Thoracic aorta (tissue), 2 donors: ENCODE measurements at places on chromosomes 2 and 18. TPM values are rescaled to one million over a fixed set of nuclear protein-coding genes. Genes with fewer than 3 reads are reported as not detected.

GRCh38 chr2:240435948-240436682 is 652 bp downstream of the GPC1 start:
- DNase-seq: no peak

DNA sequence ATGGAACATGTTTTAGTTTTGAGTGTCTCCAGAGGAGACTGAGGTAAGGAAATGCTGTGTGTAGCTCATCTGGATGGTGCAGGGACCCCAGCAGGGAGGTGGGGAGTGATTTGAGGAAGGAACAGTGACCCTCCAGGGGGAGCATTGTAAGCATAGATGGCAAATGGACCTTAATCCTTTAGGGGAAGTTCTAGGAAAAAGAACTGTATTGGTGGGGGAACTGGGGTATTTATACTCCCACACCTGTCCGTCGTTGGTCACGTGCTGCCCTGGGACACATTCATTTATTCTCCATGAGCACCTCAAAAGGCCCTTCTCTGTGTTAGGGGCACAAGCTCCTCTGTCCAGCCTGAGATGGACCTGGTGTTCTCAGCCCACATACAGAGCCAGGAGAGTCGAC is 233.9 kb upstream of the HDAC4 start:
- no peak for DNase-seq

- no peak for DNase-seq
Observed at GRCh38 chr2:37342591-37343220, 1.7 kb upstream of the QPCT start.

DNA sequence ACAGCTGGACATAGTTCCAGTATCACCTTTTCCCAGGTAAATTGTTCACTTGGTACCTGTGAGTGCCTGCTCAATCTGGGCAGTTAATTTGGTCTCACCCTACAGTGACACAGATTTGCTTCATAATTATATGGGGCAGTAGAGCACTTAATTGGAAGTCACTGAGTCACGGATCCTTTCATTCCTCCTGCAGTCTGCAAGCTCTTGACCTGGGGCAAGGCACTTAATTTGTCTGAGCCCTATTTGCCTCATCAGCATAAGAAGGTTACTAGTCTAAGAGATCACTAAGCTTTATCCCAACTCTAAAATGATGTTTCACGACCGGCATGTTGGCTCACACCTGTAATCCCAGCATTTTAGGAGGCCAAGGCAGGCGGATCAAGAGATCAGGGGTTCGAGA is 8.9 kb downstream of the FBXO36 start:
- DNase-seq: no peak

GRCh38 chr18:36296650-36297416 is 680 bp upstream of the FHOD3 start:
- DNase-seq: no peak

DNA sequence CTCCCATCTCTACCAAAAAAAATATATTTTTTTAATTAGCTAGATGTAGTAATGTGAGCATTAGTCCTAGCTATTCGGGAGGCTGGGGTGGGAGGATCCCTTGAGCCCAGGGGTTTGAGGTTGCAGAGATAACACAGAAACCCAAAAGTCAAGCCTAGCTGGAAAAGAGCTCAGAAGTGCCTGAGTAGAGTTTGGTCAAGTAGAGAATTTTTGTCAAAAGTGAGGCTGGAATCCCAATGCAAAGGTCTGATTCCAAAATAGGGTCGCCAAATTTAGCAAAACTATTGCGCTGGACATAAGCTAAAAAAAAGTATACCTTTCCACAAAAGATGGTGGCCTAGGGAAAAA is 15.5 kb upstream of the MSH6 start:
- DNase-seq: no peak

DNA sequence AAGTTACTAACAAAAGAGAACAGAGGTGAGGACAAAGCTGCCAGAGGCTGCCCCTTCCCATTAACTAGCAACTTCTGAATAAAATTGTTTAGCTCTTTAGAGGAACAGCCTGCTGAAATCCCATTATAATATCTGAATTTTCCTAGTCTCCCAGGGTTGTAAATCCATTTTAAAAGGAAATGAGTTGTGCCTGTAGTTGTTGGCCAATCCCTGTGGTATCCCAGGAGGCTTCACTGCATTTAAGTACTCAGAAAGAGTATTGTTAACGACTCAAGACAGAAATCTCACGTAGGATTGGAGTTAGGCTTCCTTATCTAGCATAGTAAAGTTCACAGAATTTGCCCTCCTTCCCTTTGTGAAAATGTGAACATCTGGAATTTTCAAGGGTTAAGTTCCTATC is 8.9 kb downstream of the LAPTM4A start:
- no peak for DNase-seq

DNA sequence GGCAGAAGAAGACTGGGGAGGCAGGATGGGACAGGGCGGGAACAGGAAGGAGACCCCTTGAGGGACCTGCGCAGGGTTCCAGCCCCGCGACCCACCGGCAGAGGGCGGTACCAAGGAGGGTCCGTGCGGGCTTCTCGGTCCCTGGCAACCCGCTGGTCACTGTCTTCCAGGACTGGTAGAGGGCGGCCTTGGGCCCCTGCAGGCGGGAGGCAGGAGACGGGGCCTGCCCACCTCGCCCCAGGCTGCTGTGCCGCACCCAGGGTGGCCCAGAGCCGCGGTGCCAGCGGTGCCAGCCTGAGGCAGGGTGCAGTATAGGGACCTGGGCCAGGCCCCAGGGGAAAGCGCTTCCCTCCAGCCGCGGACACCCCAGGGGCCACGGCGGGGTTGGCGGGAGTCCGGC is 34.5 kb downstream of the NEURL3 start:
- no peak for DNase-seq

DNA sequence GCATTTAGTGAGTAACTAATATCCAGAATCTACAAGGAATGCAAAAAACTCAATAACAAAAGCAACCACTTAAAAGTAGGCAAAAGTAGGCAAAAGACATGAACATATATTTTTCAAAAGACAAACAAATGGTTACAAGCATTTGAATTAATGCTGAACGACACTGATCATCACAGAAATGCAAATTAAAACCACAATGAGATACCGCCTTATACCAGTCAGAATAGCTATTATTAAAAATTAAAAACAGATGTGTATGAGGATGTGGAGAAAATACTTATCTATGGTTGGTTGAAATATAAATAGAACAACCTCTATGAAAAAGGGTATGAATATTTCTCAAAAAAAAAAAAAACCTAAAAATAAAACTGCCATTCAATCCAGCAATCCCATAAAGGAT is 51.7 kb downstream of the SNTG2 start:
- DNase-seq: no peak

GRCh38 chr2:122478771-122479170 is 723.3 kb downstream of the TSN start:
- DNase-seq: no peak

- DNase-seq: no peak
Observed at GRCh38 chr2:55430211-55430975, 10.7 kb upstream of the CCDC88A start.

DNA sequence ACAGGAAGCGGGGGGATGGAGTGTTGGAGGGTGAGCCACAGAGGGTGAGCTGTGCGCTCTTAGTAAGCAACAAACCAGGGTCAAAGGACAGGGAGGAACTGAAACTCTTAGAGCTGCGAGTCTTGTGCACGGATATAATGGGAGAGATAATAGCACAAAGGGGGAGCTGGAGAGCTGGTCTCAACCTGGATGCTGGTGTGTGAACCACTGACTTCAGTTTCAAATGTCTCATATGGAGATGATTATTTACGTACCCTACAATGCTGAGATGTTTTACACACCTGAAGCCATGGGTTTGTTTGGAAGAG is 35.9 kb downstream of the PTGR3 start:
- DNase-seq: no peak

- no peak for DNase-seq
Observed at GRCh38 chr2:181456660-181457120, 496 bp upstream of the ITGA4 start.

DNA sequence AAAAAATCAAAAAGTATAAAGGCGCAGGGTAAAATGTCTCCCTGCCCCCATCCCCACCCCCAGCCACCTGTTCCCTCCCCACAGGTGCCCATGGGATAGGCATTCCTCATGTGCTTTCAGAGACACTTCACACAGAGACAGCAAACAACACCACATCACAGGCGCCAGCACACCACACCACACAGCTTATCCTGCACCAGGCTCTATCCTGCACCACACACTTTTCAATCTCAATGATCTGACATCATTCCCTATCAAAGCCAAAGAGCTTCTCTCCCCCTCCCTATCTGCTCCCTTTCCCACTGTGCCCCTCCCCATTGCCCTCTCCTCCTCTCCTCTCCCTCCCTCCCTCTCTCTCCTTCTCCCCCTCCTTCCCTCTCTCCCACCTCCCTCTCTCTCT is 15.5 kb downstream of the FAM178B start:
- DNase-seq: no peak

GRCh38 chr2:101341901-101342624 is 33.6 kb upstream of the RNF149 start:
- DNase-seq: no peak

DNA sequence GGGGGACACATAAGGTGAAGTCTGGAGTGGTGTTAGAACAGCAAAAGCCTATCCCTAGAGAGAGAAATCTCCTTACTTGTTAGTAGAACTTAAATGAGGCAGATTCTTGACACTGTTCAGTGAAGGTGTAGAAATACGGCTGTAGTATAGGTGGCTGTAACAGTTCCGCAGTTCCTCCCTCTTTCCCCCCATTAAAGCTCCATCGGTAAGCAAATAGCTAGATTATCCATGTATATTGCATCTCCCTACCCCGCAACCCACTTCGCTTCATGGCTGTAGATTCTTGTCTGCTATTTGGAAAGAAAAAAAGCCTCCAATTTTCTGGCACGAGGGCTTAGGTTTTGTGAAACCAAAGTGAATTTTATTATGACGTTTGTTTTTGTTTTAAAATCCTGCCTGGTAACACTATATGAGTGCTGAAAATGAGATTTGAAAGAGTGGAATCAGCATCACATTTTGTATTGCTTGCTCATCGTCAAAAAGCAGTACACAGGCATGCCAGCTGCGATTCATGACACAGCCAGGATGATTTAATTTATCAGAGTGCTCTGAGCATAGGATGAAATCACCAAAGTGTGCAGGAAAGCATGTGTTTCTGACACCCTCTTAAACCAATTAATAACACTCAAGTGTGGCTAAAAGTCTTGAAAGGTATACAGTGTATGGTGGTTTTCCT is 1.4 kb downstream of the FAM171B start:
- no peak for DNase-seq

DNA sequence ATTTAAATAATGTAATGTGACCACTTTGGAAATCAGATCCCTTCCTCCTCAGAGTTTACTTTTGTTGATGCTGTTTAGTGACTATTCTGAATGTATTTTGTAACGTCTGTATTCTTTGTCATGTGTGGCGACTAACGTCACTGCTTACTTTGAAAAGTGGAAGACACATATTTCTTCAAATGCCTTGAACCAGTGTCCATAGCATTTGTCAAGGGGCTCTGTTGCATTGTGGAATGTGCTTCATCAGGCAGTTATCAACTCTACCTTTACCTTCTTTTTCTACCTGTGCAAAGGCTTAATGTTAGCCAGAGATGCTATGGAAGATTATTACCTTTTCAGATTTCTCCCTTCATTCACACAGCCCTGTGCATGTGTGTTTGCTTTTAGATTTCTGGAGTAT is 162.4 kb downstream of the ZNF407 start:
- DNase-seq: no peak

DNA sequence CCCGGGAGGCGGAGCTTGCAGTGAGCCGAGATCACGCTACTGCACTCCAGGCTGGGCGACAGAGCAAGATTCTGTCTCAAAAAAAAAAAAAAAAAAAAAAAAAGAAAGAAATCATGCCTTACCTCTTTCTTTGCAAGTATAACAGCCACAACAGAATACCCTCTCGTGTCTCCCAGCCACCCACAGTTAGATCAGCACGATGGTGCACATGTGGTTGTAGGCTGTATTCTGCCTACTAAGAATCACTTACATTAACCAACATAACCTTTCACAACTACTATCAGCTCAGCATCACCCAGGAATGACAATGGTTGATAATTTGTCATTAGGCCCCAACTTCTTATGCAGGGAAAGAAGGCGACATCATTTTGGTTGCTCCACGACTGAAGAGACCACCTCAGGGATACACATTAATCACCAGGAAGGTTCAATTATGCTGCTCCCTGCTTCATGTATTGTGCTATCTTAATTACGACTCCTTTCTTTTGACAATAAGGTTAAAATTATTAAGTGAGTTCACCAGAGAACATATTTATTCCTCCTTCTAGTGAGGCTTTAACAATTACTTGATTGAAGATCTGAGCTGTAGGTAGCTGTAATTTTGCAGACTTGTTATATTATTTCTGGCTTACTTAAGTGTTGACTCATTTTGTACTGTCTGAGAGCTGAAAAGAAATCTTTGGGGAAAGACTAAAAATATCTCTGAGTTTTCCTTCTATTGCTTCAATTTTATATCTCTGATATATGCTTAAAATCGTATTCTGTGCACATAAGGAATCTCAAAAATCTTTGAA is 120.1 kb downstream of the LRP1B start:
- no peak for DNase-seq

DNA sequence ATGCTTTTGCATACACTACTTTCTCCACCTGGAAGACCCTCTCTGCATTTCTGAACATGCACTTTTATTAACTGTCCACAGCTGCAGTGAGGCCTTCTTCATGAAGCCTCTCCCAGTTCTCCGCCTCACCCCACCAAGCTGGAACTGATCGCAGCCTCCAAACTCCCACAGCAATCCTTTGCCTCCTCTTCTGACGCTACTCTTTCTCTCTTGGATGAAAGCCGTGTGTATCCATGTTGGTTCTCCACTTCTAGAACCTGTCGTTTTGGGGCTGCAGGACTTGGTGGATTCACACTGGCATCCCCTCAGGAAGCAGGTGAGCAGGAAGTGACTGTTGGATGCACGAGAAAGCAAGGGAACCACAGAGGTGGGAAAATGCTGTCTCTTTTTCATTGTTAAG is 288.6 kb downstream of the MYCN start:
- DNase-seq: no peak

DNA sequence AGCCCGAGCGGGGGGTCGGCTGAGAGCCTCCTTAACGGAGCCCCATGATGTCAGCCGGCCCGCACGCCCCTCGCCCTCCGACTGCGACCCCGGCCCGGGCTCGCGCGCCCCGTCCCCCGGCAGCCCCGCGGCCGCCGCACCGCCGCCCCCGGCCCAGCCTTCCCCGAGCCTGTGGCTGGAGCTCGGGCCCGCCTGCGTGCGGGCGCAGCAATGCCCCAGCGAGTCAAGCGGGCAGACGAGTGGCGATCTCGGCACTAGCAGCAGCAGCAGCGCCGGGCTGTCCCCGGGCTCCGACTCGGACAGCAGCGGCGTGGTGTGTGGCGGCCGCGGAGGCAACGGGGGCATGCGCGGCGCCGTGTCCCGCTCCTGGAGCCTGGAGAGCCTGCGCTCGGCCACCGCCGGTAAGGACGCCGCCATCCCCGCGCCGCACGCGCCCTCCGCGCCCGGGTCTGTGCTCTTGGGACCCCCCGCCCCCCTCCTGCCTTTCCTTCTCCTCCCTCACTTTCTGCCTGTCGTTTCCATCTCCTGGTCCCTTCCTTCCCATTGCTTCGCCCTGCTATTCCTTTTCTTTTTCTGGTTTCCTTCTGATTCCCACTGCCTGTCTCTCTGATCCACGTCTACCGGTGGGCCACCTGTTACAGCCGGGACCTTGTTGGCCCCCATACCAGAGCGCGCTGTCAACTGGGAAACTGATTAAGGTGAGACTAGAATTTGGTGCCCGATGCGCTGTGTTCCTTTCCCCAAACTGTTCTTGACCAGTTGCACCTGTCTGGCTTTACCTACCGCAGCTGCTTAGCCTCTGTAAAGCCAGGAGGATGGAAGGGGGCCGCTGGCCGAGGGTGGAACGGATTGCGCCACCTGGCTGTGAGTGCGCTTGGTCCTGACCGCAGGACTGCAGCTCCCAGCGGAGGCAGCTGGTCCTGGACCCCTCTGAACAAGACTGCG is 127.4 kb downstream of the ARHGEF4 start:
- no peak for DNase-seq

The CPLX4 gene
- total RNA-seq: not detected

The RGPD4 gene
- total RNA-seq: not detected

The AUP1 gene
- 85.5 TPM for total RNA-seq

The CYS1 gene
- total RNA-seq: 26.9 TPM
